Stimulated activated CD4-positive, alpha-beta T cell treated with anti-CD3 and anti-CD28 coated beads, Interleukin-1b, Interleukin-23, amount 100 ng/mL, for 1 hour (primary cell): ENCODE measurements at places on chromosomes 7 and 10.
A peak's percentile ranks its signal among the peaks of the same experiment; 100 is the strongest.

DNA sequence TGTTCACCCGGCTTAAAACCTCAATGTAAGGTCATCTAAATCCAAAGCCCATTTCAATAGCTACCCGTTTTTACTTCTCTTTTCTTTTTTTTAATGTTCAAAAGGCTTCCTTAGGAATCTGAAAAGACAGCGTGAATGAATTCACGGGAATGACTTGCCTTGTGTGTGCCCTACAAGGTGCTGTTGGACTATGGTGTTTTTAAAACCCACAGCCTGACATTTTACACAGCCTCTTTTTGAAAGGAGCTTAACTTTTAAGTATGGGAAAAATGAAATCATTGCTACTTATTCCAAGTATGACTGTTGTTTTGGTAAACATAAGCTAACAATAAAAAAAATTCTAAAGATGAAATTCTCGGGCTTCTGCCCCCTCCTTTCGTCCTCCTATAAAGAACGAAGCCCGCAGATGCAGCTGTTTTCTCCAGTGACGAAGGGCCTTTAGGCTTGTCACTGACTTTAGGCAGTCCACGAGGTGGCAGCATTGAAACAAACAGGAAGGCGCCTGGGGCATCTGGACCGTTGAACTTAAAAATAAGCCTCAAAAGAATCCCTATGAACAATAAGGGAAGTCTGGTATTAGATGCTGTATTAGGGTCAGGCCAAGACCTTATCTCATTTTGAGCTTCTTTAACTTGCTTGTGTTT is 141.3 kb downstream of the NRP1 start:
- peak; percentile 43 for DNase-seq

DNA sequence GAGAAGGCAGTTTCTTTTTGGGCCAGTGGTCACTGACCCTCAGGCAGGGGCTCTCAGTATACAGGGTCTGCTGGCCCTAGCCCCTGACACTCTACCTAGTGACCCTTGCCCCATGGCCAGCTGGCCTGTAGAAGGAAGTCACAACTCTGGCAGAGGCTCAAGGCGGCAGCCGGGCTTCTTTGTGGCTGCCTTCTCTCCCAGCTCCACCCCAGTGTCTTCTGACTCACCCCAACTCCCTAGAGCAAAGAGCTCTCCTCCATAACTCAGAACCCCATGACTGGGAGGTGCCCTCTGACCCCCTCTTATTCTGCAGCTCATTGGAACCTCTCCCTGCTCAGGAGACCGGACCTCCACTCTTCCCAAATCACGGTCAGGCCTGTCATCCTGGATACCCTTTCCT is 358.2 kb downstream of the FGFR2 start:
- no peak for DNase-seq

- DNase-seq, result no peak
Measured at GRCh38 chr7:12389089-12389700, 14.5 kb downstream of the VWDE start.

- no peak for DNase-seq
Measured at GRCh38 chr10:3554121-3554522, 230.9 kb downstream of the KLF6 start.

GRCh38 chr7:121182902-121183301 is 145.9 kb upstream of the WNT16 start:
- no peak for DNase-seq

DNA sequence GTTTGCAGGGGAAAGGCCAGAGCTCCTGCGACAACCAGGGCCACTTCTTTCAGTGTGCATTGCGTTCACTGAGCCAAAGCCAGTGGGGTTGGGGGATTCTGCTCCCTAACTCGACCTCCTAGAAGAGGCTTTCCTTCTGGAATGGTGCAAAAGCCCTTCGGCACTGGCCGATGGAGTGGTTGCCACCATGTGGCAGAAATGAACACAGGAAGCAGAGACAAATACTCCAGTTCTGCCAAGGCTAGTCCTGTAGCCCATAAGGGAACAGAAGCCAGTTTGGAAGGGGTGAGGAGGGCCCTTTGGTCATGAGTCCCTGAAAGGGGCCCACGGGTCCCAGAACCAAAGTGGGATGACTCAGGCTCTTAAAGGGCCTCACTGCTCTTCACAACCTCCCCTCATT is 29.7 kb upstream of the ACSL5 start:
- DNase-seq, result no peak
